ENCODE measurements at places on chromosomes 5 and 9.

GRCh38 chr9:112582371-112583262 lies 96.0 kb downstream of the KIAA1958 start:
- no peak for DNase-seq

- no peak for DNase-seq
These were observed 449.3 kb upstream of the KLF4 start for GRCh38 chr9:107938801-107939386.

DNA sequence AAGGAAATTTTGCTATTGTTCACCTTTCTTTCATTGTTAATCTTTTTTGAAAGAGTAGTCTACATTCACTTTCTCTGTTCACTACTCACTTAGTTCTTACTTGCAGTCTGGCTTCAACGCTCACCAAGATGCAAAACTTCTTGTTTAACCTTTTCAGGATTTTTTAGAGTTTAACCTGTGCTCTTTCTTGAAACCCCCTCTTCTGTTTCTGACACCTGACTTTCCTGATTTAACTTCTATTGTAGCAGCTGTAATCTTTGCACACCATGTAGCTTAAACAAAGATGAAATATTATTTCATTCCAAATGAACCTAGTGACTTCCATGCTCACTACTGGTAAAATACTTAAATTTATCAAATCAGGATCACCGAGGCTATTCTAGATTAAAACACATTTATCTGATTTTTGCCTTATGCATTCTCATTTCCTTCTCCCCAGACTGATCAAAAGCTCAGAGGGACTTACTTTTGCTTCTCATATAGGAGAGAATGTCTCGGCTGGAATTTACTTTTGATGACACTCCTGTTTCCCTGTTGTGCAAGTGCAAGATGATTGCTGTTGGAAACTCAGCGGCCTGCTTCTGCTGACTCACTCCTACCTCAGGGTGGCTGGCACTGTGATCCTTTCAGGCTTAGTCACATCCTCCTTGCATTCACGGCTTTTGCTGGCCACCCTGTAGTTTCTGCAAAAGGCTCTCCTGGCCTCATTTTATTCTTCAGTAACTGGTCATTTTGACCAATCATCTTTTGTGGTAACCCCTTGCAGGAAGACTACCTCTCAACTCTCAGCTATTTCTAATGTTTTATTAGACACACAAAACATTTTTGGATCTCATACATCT lies 109.3 kb upstream of the IFNE start:
- peak; percentile 65 for DNase-seq

DNA sequence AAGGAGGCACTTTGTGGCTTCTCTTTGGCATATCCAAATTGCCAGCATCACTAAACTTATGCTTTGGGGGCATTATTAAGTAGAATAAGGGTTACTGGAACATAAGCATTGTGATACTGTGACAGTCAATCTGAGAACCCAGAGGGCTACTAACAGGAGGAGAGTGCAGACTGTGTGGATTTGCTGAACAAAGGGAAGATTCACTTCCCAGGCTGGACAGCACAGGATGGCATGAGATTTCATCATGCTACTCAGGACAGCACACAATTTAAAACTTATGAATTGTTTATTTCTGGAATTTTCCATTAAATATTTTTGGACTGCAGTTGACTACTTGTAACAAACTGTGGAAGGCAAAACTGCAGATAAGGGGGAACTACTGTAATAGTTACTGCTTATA lies 212.5 kb downstream of the TMC1 start:
- no peak for DNase-seq

GRCh38 chr5:137611011-137611580 lies 112.0 kb upstream of the SPOCK1 start:
- DNase-seq, result no peak

DNA sequence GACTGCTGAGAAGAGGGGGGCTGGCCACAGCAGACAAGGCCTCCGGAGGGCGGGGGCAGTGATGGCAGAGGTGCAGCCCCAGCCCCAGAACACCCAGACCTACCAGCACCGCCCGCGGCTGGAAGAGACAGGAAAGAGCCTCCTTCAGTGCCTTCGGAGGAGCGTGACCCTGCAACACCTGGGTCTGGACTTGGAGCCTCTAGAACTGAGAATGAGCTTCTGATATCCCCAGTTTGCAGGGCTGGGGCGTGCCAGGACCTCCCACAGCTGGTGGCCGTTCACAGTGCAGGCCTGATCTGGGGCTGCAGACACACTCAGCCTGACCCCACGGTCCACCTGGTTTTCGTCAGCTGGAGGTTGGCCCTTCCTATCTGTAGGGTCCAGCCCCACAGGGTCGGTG lies 9.1 kb downstream of the LCN10 start:
- DNase-seq, result no peak

DNA sequence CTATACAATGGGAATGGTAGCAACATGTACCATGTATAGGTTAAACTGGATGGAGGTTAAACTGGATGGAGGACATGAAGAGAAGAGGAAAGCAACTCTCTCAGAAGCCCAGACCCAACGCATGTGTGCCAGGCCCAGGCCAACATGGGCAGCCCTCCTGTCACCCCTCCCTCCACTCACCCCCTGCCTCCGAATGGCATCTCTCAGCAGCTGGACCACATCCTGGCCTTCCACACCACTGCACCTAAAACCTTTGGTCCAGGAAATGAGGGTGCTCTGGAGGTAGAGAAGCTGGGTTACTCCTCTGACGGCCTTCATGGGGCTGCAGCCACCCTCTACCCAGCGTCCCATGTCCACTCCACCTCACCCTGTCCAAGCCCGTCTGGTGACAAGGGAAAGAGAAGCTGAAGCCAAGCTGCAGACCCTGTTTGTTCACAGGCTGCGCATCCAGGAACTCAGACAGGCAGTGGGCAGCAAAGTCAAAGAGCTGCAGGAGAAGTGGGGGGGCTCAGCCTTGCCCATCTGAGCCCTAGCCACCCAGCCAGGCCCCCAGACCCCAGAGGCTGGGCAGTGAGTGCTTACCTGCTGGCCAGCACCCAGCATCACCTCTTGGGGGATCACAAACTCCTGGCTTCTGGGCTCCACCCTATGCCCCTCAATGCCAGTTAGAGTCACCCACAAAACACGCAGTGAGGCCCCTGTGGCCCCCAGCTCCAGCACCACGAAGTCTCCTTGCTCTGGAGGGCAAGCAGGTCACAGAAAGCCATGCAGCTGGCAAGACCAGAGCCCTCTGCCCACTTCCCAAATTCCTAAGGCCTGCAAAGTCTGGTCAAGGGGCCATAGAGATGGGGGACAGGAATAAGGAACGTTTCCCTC lies 8.5 kb downstream of the HK3 start:
- no peak for DNase-seq

DNA sequence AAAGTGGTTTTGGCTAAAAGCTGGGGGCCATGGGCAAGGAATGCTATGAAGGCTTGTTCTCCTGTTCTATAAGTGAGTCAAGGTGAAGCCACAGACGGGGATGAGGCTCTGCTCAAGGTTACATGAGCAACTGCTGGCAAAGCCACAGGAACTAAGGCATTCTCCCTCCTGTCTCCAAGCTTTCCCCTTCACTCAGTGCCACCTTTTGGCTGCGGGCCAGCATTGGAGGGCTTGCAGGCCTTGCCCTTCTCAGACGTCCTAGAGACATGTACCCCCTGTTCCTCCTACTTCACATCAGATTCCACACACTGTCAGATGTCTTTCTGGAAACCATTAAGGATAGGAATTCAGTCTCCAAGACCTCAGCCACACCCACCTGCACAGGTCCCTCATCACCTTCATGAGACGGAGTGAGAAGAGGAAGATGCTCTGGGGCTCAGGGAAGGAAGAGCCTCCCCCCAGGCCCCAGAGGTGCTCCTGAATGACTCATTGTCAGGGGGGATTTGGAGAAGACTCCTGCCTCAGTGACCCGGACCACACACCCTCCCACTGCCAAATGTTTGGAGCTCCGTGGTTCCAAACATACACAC lies 20.5 kb upstream of the MEIKIN start:
- DNase-seq, result no peak

- no peak for DNase-seq
These were observed 647.3 kb upstream of the GRAMD2B start for GRCh38 chr5:125775896-125776295.

GRCh38 chr5:41851116-41851515 lies 19.1 kb downstream of the OXCT1 start:
- no peak for DNase-seq

GRCh38 chr5:33857037-33857436 lies 34.8 kb downstream of the ADAMTS12 start:
- no peak for DNase-seq

GRCh38 chr5:147454996-147455677 lies 54.7 kb downstream of the DPYSL3 start:
- DNase-seq, result no peak

DNA sequence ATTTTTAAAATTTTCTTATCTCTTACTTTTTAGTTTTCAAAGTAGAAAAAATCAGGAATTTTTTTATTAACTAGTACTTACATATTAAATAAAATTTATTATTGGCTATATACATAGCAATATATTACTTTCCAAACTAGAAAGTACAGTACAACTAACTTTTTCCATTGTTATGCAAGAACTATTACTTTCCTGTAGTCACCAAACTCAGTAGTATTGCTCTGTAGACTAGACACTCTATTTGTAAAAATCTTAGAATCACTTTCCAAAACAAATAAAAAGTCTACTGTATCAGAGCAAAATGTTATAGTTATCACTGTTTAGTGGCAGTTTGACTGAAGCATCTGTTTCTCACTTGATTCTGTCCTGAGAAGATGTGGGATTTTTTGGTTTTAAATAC lies 55.3 kb upstream of the MACIR start:
- DNase-seq, result no peak

DNA sequence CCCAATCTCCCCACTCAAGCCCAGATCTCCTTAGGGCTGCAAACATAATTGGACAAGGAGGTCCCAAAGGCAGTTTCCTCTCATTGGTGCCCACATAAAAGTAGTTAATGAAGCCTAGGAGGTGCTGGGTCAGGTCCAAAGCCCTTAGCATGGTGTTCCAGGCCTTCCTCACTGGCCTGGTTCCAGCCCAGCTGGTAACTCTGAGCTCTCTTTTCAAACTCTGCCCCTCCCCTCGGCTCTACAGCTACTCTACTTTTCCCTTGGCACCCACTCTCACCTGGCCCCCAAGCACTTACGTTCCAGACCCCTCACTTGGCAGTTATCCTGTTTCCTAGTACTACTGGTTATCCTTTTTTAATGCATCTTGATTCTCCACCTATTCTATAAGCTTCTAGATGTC lies 9.9 kb downstream of the SEPTIN8 start:
- peak; percentile 71 for DNase-seq

DNA sequence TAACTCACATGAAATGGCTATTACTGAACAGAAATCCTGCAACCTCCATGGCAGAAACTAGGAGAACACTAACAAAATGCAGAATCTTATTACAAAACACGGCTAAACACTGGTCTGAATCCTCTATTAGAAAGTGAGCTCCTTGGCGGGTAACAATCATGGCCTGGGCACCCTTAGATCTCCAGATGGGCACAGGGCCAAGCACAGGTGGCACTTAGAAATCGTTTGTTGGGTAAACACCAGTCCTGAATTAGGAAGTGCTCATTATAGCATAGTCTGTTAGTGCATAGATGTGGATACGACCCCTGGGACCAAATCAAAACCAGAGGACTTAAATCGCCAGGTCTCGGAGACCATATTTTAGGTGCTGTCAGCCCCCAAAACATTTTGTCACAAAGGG lies 14.4 kb downstream of the VDAC1 start:
- no peak for DNase-seq

DNA sequence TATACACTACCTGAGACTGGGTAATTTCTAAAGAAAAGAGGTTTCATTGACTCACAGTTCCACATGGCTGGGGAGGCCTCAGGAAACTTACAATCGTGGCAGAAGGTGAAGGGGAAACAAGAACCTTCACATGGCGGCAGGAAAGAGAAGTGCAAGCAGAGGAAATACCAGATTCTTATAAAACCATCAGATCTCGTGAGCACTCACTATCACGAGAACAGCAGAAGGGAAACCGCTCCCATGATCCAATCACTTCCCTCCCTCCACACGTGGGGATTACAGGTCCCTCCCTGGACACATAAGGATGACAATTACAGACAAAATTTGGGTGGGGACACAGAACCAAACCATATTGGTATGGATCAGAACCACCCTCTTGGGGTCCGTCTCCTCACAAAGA lies 44.2 kb upstream of the SPIN1 start:
- DNase-seq, result no peak

- DNase-seq, result no peak
These were observed 4.0 kb upstream of the HNRNPA0 start for GRCh38 chr5:137758121-137758520.

All from thyroid gland (tissue), 4 donors.